ENCODE measurements at places on chromosomes 12 and 14. TPM values are rescaled to one million over a fixed set of nuclear protein-coding genes. Genes with fewer than 3 reads are reported as not detected.

The ETFBKMT gene
- total RNA-seq: 1.1 TPM

The KRT6C gene
- not detected for total RNA-seq

The NID2 gene
- not detected for total RNA-seq

The PTCSC3 gene
- not detected for total RNA-seq

The SLCO1C1 gene
- total RNA-seq: not detected

The KLRD1 gene
- 68.3 TPM for total RNA-seq

The SPTB gene
- total RNA-seq: 0.19 TPM

The PRB2 gene
- total RNA-seq: not detected

The ZDHHC22 gene
- not detected for total RNA-seq

The PRH1 gene
- 9.3 TPM for total RNA-seq

The SLC25A29 gene
- total RNA-seq: 14.0 TPM

The AQP2 gene
- total RNA-seq: not detected

Data from activated CD8-positive, alpha-beta memory T cell treated with anti-CD3 and anti-CD28 coated beads for 36 hours (primary cell).